ENCODE measurements at places on chromosomes 4 and X. TPM values are rescaled to one million over a fixed set of nuclear protein-coding genes. Genes with fewer than 3 reads are reported as not detected.

Gene TDO2
- 0.94 TPM for total RNA-seq

Gene TMEM150C
- 0.85 TPM for total RNA-seq

Gene IL2RG
- total RNA-seq: 0.21 TPM

Gene NPNT
- 0.18 TPM for total RNA-seq

Gene PARM1
- total RNA-seq: 0.65 TPM

Gene IQSEC2
- 31.0 TPM for total RNA-seq

Gene CTBP1
- total RNA-seq: 81.0 TPM

Gene ZMAT1
- not detected for total RNA-seq

Gene TRAM1L1
- 0.32 TPM for total RNA-seq

Gene TCEAL9
- 109 TPM for total RNA-seq

Gene OPHN1
- 1.5 TPM for total RNA-seq

Gene AFM
- total RNA-seq: not detected

Gene TMEM35A
- not detected for total RNA-seq

Gene SPANXN4
- total RNA-seq: not detected

Gene RHOH
- not detected for total RNA-seq

Gene ZNF711
- total RNA-seq: 1.1 TPM

Gene MAGEA2
- not detected for total RNA-seq

Gene SLC49A3
- total RNA-seq: not detected

Gene CWH43
- not detected for total RNA-seq
